ENCODE measurements at places on chromosomes 1 and 21.
A peak's percentile ranks its signal among the peaks of the same experiment; 100 is the strongest.

DNA sequence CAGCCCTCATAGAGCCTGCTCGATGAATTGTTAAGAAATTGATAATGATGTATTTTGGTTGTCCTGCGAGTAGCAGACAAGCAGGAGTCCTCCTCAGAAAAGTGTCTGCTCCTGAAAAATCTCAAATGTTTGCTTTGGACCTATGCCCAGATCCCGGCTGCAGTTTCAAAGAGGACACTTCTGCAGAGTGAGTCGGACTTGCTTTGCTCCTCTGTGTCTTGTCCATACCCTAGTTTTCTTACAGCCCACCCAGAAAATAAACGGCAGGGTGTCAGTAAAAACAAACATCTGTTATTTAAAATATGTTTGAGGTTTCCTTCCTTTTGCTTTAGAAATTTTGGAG lies 2.8 kb downstream of the S100A10 start:
- peak; percentile 26 for DNase-seq

GRCh38 chr1:43659212-43660166 lies 9.5 kb downstream of the KDM4A start:
- no peak for DNase-seq

DNA sequence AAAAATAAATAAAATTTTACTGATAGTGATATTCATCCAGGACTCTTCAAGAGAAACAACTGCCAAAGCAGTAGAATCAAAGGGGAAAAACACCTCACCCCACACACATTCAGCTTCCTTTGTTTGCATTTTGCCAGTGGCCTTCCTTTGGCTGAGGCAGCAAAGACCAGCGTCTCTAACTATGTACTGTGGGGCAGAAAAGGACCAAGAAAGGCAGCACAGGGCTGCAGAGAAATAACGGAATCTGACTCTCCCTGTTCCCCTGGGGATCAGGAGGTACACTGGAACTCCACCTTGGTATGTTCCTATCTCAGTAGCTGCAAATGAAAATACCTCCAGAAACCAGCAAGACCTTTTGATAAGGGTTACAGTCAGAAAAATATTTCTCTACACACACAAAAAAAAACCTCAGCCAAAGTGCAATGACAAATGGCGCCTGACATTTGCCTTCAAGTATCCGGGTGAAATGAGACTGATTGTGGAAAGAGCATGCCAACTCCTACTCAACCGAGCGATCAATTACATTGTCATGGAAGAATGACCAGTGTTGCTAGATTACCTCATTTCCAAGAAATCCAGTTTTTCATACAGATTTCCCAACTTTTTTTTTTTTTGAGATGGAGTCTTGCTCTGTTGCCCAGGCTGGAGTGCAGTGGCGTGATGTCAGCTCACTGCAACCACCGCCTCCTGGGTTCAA lies 50.9 kb downstream of the TARBP1 start:
- DNase-seq = no peak

GRCh38 chr1:39500862-39501389 lies 9.5 kb downstream of the BMP8A start:
- no peak for DNase-seq

GRCh38 chr1:37813529-37814145 lies 5.6 kb upstream of the YRDC start:
- DNase-seq = no peak

GRCh38 chr1:2248127-2248826 lies 20.2 kb downstream of the SKI start:
- DNase-seq = no peak

GRCh38 chr1:5743435-5744095 lies 248.7 kb downstream of the NPHP4 start:
- no peak for DNase-seq

- DNase-seq = no peak
These were observed 10.4 kb downstream of the SKI start for GRCh38 chr1:2238361-2239012.

- DNase-seq = peak; percentile 80
These were observed 1.2 kb downstream of the HHIPL2 start for GRCh38 chr1:222546548-222547259.

DNA sequence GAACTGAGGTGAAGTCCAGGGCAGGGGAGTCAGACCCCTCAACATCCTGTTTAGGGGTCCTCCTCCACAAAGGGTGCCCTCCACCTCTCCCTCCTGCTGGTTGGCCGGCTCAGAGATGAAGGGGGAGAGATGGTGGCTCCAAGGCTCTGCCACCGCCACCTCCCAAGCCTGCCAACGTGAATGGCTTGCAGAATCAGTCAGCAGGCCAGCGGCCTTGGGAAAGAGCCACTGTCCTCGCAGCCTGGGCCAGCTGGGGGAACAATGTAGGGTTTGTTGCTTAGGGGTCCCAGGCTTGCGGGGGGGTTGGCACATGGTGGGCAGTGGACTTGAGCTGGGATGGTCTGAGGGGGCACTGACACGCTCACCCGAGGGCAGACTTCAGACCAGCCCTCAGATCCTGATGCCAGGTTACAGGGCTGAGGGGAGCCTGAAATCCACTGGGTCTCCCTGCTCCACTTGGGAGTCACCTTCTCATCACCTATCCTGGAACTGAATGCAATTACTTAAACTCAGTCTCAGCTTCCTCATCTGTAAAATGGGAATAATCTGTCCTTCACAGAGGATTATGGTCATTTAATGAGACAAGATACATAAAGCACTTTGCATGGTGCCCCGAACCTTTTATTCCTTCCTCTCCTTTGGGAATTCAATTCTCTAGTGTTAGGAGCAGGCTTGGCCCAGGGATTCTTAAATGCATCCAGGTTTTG lies 8.3 kb downstream of the GPR37L1 start:
- DNase-seq = no peak

DNA sequence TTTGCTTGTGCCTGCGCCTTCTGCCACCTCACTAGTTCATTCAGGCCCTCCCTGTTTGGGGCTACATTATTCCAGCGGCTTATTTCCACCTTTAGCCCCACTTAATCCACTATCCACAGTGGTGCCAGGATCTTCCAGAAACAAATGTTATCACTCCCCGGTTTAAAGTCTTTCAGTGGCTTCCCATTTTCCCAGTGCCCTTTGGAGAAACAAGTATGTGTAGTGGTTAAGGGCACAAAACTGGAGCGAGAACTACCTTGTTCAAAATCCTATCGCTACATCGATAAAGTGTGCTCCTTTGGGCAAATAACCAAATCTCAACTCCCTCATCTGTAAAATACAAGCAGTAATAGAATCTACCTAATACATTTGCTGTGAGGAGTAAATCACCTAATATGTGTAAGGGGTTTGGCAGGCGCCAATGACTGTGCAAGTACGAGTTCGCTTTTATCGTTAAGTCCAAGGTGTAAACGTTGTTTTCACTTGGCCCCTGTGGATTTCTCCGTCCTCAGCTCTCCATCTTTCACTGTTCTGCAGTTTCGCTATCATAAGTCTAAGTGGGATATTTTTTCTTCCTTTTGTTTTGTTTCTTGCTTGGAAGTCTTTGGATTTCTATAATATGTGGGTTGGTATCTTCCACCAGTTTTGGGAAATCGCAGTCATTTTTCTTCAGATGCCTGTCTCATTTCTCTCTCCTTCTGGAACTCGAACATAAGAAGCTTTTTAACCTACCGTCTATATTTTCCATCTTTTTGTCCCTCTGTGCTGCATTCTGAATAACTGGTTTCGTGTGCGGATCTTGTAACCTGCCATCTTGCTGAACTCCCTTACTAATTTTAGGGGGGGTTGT lies 844 bp upstream of the MEAF6 start:
- DNase-seq = no peak

DNA sequence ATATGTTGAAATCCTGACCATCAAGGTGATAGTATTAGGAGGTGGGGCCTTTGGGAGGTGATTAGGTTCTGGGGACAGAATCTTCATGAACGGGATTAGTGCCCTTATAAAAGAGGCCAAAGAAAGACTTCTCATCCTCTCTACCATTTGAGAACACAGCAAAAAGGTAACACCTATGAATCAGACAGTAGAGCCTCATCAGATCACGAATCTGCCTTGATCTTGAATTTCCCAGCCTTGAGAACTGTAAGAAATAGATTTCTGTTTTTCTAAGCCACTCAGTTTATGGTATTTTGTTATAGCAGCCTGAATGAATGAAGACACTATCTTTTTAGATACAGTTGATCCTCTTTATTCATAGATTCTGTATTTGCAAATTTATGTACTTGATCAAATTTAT lies 206.9 kb upstream of the EDN2 start:
- DNase-seq = no peak

GRCh38 chr1:22861764-22862440 lies 110.8 kb downstream of the LACTBL1 start:
- peak; percentile 83 for DNase-seq

- DNase-seq = no peak
These were observed 317.0 kb downstream of the USP25 start for GRCh38 chr21:16046656-16047330.

DNA sequence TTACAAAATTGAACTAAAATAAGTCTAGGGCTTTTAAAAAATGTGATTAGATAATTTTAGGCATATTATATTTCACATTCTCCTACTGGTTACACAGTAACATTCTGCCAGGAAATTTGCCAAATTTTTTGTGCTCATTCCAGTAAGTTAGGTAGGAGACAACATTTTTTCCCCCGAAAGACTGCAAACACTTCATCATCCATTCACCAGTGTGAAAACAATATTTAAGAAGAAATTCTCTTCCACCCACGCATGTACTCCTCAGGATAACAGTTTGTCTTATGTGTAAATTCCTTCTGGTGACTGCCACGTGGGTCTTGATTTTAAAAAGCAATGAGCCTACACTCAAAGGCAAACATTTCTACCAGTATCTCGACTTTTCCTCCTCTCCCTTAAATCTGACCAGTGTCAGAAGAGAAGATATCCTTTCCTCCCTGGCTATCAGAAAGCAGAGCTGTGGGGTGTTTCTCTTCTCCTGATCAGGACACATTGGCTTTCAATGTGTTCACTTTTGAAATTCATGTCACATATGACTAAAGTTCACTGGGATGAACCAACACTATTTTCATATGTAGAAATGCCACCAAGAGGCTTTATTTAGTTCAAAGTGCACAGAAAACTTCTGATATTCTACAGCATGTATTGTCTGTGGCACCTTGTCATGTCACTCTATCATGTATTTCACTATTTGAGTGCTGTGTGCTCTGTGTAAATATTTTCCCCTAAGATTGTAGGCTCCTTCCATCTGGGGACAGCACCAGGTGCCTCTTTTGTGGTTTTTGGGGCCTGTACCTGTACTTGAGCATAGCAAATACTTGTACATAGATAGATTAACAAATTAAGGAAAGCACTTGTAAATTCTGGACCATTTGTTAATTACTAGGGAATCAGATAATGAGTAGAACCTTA lies 38.6 kb downstream of the LHX9 start:
- no peak for DNase-seq

DNA sequence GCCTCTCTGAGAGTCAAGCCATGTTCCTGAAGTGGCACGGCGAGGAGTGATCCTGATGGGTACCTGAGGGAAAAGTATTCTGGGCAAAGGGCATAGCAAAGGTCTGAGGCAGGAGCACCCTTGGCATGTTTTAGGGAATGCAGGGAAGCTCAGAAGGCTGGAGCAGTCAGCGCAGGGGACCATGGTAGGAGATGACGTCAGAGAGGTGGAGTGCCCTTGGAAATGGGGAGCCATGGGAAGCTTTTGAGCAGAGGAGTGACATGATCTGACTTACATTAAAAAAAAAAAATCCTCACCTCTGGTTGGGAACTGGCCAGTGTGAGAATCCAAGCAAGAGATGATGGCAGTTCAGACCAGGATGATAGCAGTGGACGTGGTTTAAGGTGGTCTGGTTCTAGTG lies 37.2 kb downstream of the PDPN start:
- DNase-seq = no peak

GRCh38 chr1:116690849-116691406 lies 23.4 kb upstream of the IGSF3 start:
- no peak for DNase-seq

- no peak for DNase-seq
These were observed 116.3 kb downstream of the EPHB2 start for GRCh38 chr1:22826604-22827580.

DNA sequence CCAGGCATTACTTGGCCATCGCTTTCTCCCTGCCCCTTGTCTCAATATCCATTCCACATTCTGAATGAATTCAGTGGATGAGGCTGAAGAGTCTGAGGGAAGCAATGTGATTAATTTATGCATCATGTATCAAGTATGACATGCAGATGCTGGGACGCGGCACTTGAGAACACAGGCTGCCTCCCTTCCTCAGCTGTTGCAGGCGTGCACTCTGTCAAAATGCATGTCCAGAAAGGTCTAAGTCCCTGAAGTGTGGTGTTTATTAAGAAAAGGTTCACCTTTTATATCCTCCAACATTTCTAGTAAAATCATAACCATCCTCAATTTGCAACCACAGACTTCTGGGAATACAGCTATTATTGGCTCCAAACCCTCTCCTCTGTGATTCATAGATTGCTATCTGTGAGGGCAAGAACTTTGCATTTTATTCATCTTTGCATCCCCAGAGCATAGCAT lies 22.6 kb upstream of the RAB3GAP2 start:
- no peak for DNase-seq

DNA sequence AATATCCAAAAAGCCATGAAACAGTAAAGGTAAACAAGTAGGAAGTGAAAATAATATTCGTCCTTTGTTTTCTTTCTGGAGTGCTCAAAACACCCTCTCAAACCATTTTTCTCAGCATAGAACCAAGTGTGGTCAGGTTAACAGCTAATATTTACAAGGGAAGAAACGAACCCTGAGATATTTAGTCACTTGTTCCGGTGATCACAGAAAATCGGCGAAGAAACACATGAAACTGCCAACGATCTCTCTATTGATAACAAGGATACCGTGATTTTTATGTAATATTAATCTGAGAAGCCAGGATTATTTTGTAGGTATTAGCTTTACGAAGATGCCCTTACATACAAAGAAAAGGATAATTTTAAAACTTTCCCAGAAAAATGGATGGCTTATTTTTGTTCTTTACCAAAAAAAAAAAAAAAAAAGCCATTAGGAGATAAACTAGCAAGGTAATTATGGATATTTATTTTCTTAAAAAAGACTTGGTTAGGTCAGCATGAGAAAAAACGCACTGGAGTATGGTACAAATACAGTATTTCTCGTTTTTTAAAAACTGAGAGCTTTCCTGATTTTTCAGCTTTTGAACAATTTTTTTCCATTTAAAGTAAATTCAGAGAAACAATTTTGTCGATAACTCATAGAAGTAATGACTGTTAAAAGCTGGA lies 107.3 kb upstream of the HNRNPU start:
- no peak for DNase-seq

DNA sequence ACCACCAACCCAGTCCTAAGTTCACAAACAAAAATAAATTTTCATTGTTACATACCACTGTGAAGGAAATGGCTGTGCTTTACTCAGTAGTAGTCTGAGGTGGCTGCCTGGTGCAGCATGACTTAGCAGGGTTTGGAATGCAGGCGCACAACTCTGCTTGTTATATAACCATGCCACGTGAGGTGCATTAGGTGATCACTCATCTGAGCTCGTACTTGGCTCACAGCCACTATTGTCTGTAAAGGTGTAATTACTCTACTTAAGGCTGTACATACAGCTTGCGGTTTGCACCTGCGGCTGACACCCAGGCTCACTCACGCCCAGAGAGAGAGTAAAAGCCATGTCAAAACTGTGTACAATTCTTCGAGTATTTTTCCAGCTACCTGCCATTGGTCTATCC lies 599.4 kb downstream of the LTN1 start:
- no peak for DNase-seq
